CD4-positive, alpha-beta T cell treated with Interleukin-15 for 4 hours (primary cell): ENCODE measurements at places on chromosomes 12 and 14.

- peak; percentile 19 for DNase-seq
Measured at GRCh38 chr12:2395354-2395977, 342.7 kb downstream of the CACNA1C start.

DNA sequence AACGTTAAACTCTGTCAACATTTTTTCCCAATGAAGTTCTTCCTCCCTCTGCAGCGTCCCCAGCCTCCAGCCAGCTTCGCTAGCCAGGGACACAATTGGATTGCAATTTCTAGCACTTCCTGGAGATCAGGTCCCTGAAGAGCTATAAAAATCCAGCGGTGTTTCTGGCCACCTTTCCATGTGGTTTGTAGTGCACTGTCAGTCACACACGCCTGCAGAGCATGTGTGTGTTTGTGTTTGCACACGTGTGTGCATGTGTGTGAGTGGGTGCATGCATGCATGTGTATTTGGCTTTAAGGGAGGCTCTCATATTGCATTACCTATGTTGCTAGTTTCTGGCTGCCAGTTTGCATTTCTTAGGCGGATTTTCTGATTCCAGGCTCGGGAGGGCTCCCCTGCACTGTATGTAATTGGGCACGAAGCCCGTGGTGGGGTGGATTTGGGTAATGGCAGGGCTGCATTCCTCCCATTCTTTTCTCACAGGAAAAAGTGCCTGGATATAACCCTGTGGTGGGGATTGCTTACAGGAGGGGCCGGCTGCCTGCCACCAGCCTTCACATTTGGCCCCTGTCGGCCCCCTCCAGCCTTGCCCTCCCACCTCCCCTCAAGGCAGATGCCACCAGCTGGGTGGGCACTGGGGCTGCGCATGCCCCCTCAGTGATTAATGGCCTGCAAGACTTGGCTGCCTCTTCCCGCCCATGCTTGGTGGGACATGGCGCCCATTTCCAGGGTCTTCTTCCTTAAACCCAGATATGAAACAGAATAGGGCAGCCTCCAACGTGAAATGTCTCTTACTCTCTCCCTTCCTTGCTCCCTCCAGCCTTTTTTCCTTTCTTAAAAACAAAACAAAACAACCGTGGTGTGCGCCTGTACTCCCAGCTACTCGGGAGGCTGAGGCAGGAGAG lies 74.0 kb downstream of the TSPAN9 start:
- DNase-seq, result no peak

GRCh38 chr12:123076604-123077297 lies 74.1 kb downstream of the PITPNM2 start:
- peak; percentile 72 for DNase-seq

DNA sequence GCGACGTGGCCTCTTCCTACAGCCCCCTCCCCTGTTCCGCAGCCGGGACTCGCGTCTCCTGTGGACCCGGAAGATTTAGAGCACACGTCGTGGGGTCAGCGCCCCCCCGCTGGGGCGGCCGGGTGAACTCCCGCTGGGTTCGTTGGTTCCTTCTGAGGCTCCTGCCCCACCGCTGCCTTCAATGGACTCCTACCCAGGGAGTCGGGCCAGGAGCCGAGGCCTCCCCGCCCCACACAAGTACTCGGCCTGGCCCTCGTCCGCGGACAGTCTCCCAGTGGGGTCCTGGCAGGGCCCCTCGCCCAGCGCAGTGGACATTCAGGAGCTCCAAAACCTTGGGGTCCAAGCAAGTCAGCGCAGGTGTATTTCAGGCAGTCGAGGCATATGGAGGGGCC lies 1.2 kb downstream of the MMP17 start:
- DNase-seq, result no peak

- no peak for DNase-seq
Measured at GRCh38 chr12:79959484-79959883, 24.6 kb upstream of the PPP1R12A start.

- no peak for DNase-seq
Measured at GRCh38 chr14:82432301-82433105, 898.9 kb upstream of the SEL1L start.

GRCh38 chr14:37027188-37027824 lies 145.1 kb downstream of the SLC25A21 start:
- no peak for DNase-seq

GRCh38 chr12:81597928-81598604 lies 161.1 kb downstream of the PPFIA2 start:
- DNase-seq, result no peak

GRCh38 chr14:72649603-72650227 lies 244.2 kb downstream of the DPF3 start:
- DNase-seq, result no peak

- DNase-seq, result no peak
Measured at GRCh38 chr12:112792301-112792700, 753 bp downstream of the RPH3A start.

DNA sequence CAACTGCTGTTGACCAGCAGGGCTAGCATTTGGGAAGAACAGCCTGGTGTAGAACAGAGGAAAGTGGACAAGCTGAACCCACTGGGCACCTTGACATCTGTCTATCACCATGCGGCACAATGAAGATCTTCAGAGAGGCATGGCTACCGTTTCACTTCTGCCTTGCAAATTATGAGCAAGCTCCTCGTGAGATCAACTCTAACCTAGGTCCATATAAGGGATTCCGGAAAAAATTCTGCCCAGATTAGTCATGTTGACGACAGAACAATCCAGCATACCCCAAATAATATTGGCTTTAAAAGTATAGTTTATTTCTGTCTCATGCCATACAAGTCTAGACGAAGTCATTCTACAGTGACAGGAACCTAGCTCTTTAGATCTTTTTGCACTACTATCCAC lies 91.6 kb upstream of the ATF7IP start:
- DNase-seq, result no peak

DNA sequence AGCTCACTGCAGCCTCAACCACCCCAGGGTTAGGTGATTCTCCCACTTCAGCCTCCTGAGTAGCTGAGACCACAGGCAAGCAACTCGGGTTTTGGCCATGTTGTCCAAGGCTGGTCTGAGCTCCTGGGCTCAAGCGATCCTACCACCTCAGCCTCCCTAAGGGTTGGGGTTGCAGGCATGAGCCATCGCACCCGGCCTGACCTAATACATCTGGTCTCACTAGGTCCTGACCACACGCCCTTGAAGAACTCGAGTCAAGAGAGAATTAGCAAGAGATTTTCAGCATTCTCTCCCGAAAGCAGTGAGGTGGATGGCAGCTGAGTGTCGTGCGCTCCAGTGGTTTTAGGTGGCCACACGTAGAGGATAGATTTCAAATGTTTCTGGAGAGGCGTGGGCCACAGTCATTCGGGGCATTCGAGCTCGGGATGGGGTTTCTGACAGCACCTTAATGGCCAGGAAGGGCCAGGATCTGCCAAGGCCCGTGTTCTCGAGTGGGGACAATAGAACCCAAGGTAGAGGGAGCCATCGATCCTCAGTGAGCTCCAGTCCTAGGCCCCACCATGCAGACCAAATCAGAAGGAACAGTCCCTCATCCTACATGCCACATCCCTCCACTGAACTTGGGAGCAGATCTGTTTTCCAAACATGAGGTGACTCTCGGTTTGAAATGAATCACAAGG lies 193.1 kb downstream of the ALG10 start:
- DNase-seq, result no peak

- no peak for DNase-seq
Measured at GRCh38 chr14:75267141-75267721, 11.4 kb upstream of the FOS start.

DNA sequence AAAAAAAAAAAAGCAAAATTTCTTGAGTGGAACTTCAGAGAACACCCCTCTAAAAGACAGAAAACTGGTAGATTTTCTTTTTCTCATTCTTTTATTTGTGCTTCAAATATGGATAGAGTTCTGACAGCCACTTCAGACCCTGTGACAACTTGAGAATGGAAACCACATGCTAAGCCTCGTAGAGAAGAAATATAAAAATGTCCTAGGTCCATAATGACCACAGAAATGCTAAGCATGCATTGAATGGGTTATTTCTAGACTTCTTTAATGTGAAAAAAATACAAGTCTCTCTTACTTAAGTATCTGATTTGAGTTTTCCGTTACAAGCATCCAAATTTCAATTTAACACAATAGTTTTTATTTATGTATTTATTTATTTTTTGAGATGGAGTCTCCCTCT lies 28.3 kb upstream of the DIO2 start:
- no peak for DNase-seq

DNA sequence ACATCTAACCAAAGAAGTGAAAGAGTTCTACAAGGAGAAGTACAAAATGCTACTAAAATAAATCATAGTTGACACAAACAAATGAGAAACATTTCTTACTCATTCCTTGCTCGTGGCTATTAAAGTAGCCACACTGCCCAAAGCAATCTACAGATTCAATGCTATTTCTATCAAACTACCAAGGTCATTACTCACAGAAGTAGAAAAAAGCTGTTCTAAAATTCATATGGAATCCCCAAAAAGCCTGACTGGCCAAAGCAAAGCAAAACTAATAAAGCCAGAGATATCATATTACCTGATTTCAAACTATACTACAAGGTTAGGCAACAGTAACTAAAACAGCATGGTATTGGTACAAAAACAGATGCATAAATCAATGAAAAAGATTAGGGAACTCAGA lies 305.6 kb downstream of the RPAP3 start:
- DNase-seq, result no peak

DNA sequence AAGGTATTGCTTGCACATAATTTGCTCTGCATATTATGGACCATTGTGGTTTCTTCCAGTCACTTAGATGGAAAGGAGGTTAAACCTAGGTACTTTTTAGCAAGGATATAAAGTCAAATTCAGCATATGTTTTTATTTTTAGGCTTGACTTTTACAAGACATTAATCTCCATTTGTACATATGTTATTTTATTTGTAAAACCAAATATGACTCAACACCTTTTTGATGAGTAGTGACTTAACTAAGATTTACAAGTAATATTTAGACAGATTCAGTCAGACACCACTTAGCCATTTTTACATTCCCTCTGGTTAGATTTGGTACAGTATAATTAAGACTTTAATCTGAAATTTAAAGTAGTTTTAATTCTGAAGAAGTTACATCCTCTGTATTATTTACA lies 55.0 kb downstream of the BHLHE41 start:
- no peak for DNase-seq

GRCh38 chr12:91883811-91884210 lies 261.8 kb downstream of the BTG1 start:
- no peak for DNase-seq

DNA sequence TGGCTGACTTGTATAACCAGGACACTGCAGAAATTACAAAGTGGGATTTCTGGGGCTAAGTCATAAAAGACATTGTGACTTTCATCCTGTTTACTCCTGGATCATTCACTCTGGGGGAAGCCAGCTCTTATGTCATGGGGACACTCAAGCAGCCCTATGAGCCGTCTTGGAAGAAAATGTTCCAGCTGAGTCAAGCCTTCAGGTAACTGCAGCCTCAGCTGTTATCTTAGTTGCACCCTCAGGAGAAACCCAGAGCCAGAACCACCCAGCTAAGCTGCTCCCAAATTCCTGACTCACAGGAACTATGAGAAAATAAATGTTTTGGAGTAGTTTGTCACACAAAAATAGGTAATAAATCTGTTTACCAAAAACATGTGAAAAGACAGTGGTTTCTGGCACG lies 43.1 kb upstream of the GXYLT1 start:
- DNase-seq, result no peak

- DNase-seq, result no peak
Measured at GRCh38 chr14:92105893-92106142, 564 bp downstream of the ATXN3 start.

- DNase-seq, result no peak
Measured at GRCh38 chr12:32964981-32965585, 68.5 kb upstream of the PKP2 start.
